Stimulated activated CD8-positive, alpha-beta memory T cell treated with anti-CD3 and anti-CD28 coated beads, Interleukin-4, amount 100 ng/mL, for 1 hour (primary cell): ENCODE measurements at places on chromosomes 11 and 22.

GRCh38 chr22:38623351-38623750 lies 32.8 kb downstream of the FAM227A start:
- DNase-seq: no peak

GRCh38 chr22:39309881-39310714 lies 9.3 kb downstream of the RPL3 start:
- no peak for DNase-seq

DNA sequence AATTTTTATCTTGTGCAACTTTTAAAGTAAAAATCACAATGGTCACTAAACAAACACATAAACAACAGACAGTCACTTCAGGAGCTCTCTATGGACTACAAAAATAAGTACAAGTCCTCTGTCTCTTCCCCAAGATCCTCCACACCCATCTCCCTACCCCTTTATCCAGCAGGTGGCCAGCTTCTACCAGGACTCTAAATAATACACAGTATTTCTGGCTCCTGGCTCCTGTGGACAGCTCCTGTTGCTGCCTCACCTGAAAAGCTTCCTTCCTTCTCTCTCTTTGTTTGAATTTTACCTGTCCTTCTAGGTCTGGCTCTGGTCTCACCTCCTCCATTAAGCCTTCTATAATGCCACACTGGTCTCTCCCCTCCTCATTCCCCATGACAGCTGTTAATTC lies 86.1 kb downstream of the CLPB start:
- DNase-seq: no peak

- DNase-seq: no peak
Observed at GRCh38 chr11:39772525-39773137, 1686.8 kb downstream of the LRRC4C start.

GRCh38 chr22:27004434-27004833 lies 347.0 kb downstream of the MIAT start:
- DNase-seq: no peak

- DNase-seq: no peak
Observed at GRCh38 chr11:75725547-75726320, 8.1 kb downstream of the MOGAT2 start.

DNA sequence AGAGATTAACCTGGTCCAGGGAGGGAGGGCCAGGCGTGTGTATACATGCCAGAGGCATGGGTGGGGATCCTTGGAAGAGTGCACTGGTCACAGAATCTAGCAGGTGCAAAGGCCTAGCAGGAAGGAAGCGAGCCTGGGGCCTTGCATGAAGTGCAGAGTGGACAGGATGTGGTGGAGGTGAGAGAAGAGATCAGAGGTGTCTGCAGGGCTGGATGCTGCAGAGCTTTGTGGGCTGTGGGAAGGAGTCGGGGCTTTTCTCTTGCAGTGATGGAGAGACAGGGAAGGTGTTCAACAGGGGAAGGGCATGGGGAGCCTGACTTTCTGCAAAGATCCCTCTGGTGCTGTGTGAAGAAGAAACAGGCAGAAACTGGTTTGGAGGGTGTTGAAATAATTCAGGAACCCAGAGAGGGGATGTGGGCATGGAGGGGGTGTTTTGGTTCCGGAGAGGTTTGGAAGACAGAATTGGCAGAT lies 2.5 kb upstream of the TPST2 start:
- DNase-seq: no peak

DNA sequence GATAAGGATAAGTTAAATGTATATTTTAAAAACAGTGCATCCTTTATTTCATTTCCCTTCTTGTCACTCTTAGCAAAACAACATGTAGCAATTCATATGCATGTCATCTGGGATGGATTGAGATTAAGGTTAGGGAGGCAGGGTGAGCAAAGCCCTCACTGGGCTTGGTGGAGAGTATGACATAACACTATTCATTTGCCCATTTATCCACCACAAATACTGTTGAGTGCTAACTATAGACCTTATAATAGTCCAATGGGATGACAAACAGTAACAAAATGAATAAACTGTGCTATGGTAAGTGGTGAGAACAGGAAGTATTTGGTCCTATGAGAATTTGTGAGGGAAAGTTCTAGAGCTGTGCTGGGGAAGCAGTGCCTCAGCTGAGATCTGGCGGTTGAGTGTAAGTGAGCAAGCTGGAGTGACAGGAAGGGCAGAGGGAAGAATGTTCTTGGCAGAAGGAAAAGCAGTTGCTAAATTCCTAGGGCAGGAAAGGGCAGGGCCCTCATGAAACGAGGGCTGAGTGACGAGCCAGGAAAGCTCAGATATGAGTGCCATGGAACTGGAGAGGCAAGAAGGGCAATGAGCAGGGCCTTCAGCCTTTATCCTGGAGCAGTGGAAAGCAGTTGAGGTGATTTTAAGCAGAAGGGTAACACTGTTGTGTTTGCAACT lies 6.7 kb downstream of the HSD17B12 start:
- DNase-seq: no peak

GRCh38 chr11:44779736-44780520 lies 53.2 kb downstream of the TSPAN18 start:
- DNase-seq: no peak

DNA sequence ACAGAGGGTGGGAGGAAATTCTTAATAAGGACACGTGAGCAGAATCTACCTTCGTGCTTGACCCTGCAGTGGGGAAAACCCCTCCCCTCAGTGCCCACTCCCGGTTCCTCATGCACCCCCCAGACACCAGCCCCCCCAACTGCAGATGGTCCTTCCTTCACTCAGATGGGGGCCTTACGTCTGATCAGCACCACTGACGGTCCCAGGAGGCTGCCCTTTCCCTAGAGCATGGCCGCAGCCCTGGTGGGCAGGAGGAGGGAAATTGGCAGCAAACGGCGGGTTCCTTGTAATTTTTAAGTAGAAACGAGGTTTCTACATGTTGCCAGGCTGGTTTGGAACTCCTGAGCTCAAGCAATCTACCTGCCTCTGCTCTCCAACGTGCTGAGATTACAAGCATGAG lies 477.7 kb downstream of the TBC1D22A start:
- no peak for DNase-seq

DNA sequence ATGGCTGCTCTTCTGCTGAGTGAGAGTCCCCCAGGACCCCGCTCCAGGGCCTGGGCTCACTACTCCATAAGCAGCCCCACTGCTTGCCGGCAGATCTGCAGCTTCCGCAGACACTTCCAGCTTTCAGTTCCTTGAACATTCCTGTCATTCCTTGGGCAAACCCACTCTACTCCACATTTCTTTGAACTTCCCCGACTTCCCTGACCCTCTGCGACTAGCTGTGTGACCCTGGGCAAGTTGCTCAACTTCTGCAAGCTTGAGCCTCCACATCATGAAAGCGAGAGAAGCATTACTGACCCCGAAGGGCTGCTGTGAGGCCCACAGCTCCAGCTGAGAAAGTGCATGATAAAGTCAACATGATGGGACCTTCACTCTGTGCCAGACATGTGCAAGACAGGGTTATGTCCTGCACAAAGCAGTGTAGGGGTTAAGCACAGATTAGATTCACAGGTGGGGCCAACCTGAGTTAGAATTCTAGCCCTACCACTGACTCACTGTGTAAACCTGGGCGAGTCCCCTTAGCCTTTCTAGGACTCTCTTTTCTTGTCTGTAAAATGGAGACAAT lies 51.8 kb downstream of the THAP12 start:
- no peak for DNase-seq

DNA sequence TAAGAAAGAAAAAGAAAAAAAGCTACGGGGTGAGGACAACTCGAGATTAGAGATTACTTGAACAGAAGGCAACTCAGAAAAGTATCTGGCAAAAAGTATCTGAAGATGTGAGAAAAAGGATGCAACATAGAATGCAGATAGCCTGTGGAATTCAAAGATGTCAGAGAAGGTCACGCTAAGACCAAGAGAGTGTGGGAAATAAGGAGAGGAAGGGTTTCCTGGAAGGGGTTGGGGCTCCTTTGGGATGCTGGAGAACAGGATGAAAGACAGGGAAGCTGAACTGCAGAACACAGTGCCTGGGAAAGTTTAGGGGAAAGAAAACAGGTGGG lies 1.2 kb downstream of the GUCY1A2 start:
- no peak for DNase-seq
